Pulmonary artery endothelial cell (primary cell): ENCODE measurements at places on chromosomes 6 and 20. TPM values are rescaled to one million over a fixed set of nuclear protein-coding genes. Genes with fewer than 3 reads are reported as not detected.

FAM209A gene
- total RNA-seq, result not detected in 2 replicates

KHDC1L gene
- not detected in 2 replicates for total RNA-seq

ELOVL2 gene
- not detected in 2 replicates for total RNA-seq

AFG1L gene
- total RNA-seq, result 1.7 and 2.5 TPM in 2 replicates

PKIB gene
- 0.13 TPM in 1 of 2 replicates, not detected in the other for total RNA-seq

PACSIN1 gene
- total RNA-seq, result not detected in 2 replicates

LCA5 gene
- 4.3 and 6.1 TPM in 2 replicates for total RNA-seq

NFKBIL1 gene
- 21.9 and 30.1 TPM in 2 replicates for total RNA-seq

PRND gene
- total RNA-seq, result 1.8 TPM in 1 of 2 replicates, not detected in the other

MCM3 gene
- 88.2 and 123 TPM in 2 replicates for total RNA-seq

SNTA1 gene
- total RNA-seq, result 5.1 and 9.5 TPM in 2 replicates

EPHA7 gene
- 0.13 TPM in 1 of 2 replicates, not detected in the other for total RNA-seq

PANK2 gene
- total RNA-seq, result 44.0 and 51.5 TPM in 2 replicates

VNN1 gene
- total RNA-seq, result not detected in 2 replicates

PREX1 gene
- total RNA-seq, result 105 and 115 TPM in 2 replicates

TREML2 gene
- not detected in 2 replicates for total RNA-seq

GPR31 gene
- not detected in 2 replicates for total RNA-seq

HAO1 gene
- total RNA-seq, result 0.07 TPM in 1 of 2 replicates, not detected in the other

CCM2L gene
- total RNA-seq, result 6.4 and 10.3 TPM in 2 replicates

MTG2 gene
- 17.6 and 22.2 TPM in 2 replicates for total RNA-seq

MKKS gene
- 3.7 and 6.5 TPM in 2 replicates for total RNA-seq

B3GAT2 gene
- under 0.01 TPM in 1 of 2 replicates, not detected in the other for total RNA-seq

C6orf15 gene
- total RNA-seq, result not detected in 2 replicates

CST1 gene
- 0.26 TPM in 1 of 2 replicates, not detected in the other for total RNA-seq

HUS1B gene
- 0.71 and 0.73 TPM in 2 replicates for total RNA-seq

OPRM1 gene
- total RNA-seq, result not detected in 2 replicates

CLVS2 gene
- total RNA-seq, result not detected in 2 replicates

ZCCHC3 gene
- total RNA-seq, result 19.0 and 25.6 TPM in 2 replicates

ISM1 gene
- under 0.01 and 0.04 TPM in 2 replicates for total RNA-seq

DPPA5 gene
- total RNA-seq, result not detected in 2 replicates

BPIFB4 gene
- total RNA-seq, result not detected in 2 replicates

MRAP2 gene
- total RNA-seq, result 4.4 and 13.3 TPM in 2 replicates

MOG gene
- not detected in 2 replicates for total RNA-seq

TNXB gene
- 0.21 and 0.73 TPM in 2 replicates for total RNA-seq

KIZ gene
- total RNA-seq, result 3.4 and 4.4 TPM in 2 replicates

PPP1R16B gene
- total RNA-seq, result 118 and 144 TPM in 2 replicates

TTBK1 gene
- under 0.01 and 0.07 TPM in 2 replicates for total RNA-seq

RAD21L1 gene
- total RNA-seq, result 0.14 and 0.26 TPM in 2 replicates

UNC5CL gene
- 0.04 and 0.07 TPM in 2 replicates for total RNA-seq

SLC32A1 gene
- not detected in 2 replicates for total RNA-seq

GRM1 gene
- under 0.01 TPM in 2 replicates for total RNA-seq

ERVFRD-1 gene
- total RNA-seq, result 0.04 TPM in 1 of 2 replicates, not detected in the other

PERP gene
- total RNA-seq, result 19.0 and 23.7 TPM in 2 replicates

WFDC5 gene
- total RNA-seq, result not detected in 2 replicates

MEI4 gene
- total RNA-seq, result not detected in 2 replicates

SH3BGRL2 gene
- 24.4 and 26.3 TPM in 2 replicates for total RNA-seq

RHAG gene
- total RNA-seq, result not detected in 2 replicates

AGER gene
- 0.26 and 0.53 TPM in 2 replicates for total RNA-seq

TINAG gene
- total RNA-seq, result not detected in 2 replicates

PNPLA1 gene
- total RNA-seq, result not detected in 2 replicates

KIAA1755 gene
- 0.07 TPM in 2 replicates for total RNA-seq

BANF2 gene
- total RNA-seq, result not detected in 2 replicates

EDN1 gene
- 326 and 496 TPM in 2 replicates for total RNA-seq

PRSS16 gene
- total RNA-seq, result not detected in 2 replicates

ADGRF1 gene
- not detected in 2 replicates for total RNA-seq

SLC35F1 gene
- not detected in 2 replicates for total RNA-seq

TRIM38 gene
- total RNA-seq, result 8.0 and 9.4 TPM in 2 replicates

RFX6 gene
- total RNA-seq, result not detected in 2 replicates

TOP1 gene
- 23.0 and 32.0 TPM in 2 replicates for total RNA-seq
